Mucosa of descending colon (tissue), 3 donors: ENCODE measurements at places on chromosomes 6 and 20. TPM values are rescaled to one million over a fixed set of nuclear protein-coding genes. Genes with fewer than 3 reads are reported as not detected.

BMP7 gene
- 2.8 TPM for total RNA-seq

NRSN1 gene
- not detected for total RNA-seq

LHFPL5 gene
- 0.19 TPM for total RNA-seq

HAO1 gene
- total RNA-seq: not detected

RIPOR3 gene
- total RNA-seq: 2.2 TPM

SLC32A1 gene
- total RNA-seq: not detected

IL17A gene
- not detected for total RNA-seq

SPATA2 gene
- 16.2 TPM for total RNA-seq

ULBP1 gene
- total RNA-seq: not detected

IRAK1BP1 gene
- total RNA-seq: 4.6 TPM

NMBR gene
- not detected for total RNA-seq

ZNF322 gene
- 19.0 TPM for total RNA-seq
